Kasumi-1 (cell line): ENCODE measurements at places on chromosomes 12 and 14.

- no peak for DNase-seq
Measured at GRCh38 chr12:30885321-30885720, 41.2 kb upstream of the TSPAN11 start.

DNA sequence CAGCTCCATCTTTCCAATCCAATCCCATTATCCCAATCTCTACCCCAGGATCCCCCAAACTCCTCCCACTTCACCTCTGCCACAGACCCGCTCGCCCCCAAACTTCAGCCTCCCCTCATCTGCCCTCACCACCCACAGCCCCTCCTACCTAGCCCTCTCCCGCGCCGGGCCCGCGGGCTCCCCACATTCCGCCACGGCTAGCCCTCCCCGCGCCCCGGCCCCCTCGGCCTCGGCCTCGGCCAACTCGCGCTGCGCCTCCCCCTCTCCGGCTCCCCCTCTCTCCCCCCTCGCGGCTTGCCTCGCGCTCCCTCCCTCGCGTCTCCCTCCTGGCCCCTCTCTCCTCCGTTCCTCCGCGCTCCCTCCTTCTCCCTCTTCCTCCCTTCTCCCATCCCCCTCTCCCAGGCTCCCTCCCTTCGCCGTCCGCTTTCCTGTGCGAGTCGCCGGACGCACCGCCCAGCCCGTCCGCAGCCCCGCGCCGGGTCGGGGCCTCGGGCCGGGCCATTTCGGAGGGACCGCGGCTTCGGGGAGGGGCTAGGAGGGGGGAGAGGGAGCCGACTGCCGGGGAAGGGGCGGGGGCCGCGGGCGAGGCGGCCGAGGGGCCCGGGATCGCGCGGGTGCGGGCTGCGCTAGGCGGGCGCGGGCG, at the start of gene ATN1:
TSS of gene ATN1 (plus strand) at position 581 of the 643 bp plus-strand sequence. CDS start 6,043 bp downstream, outside the sequence.
- DNase-seq: no peak

DNA sequence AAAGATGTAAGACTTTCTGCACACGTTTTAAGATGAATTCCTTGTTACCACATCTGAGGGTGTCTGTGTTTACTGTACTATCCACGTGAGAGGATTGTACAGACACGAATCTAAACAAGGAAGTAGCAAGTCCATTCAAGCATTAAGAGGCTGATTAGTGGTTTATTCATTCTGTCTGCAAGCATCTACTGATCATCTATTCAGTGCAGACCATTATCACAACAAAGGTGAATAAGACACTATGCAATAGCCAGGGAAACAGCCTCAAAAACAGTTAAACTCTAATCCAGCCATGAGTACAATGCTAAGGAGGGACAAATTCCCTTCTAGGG, 111.6 kb upstream of the PZP start:
- no peak for DNase-seq

GRCh38 chr12:91406920-91407341, 224.3 kb upstream of the DCN start:
- no peak for DNase-seq

- no peak for DNase-seq
Measured at GRCh38 chr14:64906022-64906421, 8.2 kb upstream of the CHURC1 start.

- DNase-seq: no peak
Measured at GRCh38 chr12:66942741-66943465, 264.0 kb upstream of the GRIP1 start.

GRCh38 chr12:57936513-57936883, 4.9 kb upstream of the ATP23 start:
- DNase-seq: no peak

DNA sequence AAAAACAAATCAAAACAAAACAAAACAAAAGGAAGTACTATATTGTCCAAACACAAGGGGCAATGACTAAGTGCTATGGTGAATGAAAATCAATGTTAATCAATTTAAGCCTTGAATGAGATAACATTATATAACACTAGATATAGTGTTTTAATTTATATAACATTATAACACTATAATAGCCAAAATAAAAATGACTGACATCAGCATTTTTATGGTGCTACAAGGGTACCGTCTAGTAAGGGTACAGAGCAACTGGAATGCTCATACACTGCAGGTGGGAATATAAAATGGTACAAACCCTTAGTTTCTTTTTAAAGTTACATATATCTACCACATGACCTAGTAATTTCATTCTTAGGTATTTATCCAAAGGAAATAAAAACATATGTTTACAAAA, 5.7 kb downstream of the NEDD8 start:
- no peak for DNase-seq

DNA sequence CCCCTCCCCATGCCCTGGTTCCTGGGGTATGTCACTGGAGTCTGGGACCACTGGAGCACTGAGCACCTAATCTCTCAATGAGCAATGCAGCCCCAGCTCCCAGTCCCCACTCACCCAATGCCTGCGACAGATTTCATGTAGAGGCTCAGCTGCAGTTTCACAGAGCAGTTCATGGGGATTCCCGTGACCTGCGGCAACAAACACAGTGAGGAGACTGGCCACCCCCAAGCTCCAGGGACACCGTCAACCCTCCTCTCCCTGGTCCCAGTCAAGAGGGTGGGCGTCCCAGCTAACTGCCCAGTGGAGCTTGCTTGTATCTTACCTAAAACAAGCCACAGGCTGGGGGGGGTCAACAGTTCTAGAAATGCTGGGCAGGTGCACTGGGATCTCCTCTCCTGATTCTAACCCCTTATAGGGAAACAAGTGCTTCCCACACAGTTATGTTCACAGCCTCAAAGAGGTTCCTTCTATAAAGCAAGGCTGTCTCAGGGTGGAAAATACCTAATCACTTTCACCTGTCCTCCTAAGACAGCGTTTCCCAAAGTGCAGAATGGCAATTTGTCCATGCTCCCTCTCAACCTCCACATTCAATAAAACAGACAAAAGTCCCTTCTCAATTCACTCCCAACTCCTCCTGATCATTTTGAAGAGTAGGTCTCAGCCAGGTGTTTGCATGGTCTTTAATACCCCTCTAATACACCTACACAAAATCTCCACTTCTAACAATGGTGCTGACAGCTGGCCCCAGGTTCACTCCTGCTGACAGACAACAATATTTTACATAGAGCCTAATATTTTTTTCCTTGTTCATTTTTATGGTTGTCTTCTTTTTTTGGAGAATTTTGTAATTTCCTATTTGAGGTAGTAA, 68.3 kb downstream of the SCARB1 start:
- DNase-seq: no peak

DNA sequence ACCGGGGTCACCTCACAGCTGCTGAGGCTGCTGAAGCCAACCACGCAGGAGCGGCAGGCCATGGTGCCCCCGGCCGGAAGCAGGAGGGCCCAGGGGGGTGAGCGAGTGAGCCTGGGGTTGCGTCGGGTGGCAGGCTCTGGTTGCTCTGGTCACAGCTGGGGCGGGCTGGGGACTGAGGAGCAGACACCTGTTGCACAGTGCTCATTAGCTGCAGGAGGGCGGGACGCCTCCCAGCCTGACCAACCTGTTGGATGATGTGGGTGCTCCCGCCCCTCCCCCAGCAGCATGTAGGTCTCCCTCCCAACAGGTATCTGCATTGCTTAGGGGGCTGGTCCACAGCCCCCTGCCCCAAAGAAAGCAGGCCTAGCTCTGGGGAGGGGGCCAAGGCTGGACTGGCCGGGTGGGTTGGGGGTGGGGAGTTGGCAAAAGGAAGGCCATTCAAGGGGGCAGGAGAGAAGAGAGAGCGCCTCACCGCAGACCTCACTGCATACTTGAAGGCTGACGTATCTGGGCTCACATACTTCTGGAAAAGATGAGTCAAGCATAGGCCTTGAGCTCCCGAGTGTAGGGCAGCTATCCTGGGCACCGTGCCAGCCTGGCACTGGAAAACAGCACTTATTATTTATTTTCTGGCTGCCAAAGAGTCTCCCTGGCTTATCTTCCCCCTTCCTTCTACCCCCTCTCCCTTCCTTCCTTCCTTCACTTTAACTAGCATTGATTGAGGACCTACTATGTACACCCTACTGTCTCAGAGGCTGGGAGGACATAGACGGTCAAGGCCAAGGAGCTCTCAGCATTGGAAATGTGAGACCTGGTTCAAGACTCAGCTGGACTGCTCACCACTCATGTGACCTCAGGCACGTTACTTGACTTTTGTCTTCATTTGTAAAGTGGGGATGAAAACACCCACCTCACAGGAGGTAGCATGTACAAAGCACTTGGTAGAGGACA, at the start of gene KRT80:
TSS of gene KRT80 (minus strand) at position 174 of the 951 bp plus-strand sequence. CDS start at position 62, 112 bp downstream.
- peak; percentile 9 for DNase-seq

- no peak for DNase-seq
Measured at GRCh38 chr14:36517242-36518030, 2.6 kb downstream of the NKX2-1 start.
